ENCODE measurements at places on chromosomes 13 and 19.

GRCh38 chr13:99995589-99996380 lies 14.2 kb downstream of the ZIC2 start:
- DNase-seq: no peak

GRCh38 chr19:495402-496111 lies 729 bp upstream of the MADCAM1 start:
- DNase-seq: peak; percentile 68

GRCh38 chr19:4083677-4084546 lies 17.2 kb upstream of the ZBTB7A start:
- no peak for DNase-seq

DNA sequence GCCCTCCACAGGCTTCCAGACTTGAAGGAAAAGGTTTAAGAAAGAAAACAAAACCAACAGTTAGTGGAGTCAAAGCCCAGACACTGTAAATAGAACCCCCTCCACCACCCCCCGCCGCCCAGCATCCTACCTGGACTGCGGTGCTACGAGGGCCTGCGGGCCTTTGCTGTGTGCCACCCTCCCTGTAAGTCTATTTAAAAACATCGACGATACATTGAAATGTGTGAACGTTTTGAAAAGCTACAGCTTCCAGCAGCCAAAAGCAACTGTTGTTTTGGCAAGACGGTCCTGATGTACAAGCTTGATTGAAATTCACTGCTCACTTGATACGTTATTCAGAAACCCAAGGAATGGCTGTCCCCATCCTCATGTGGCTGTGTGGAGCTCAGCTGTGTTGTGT lies 6.3 kb upstream of the GARIN5A start:
- no peak for DNase-seq

GRCh38 chr19:48874303-48875135 lies 2.3 kb downstream of the PPP1R15A start:
- DNase-seq: no peak

DNA sequence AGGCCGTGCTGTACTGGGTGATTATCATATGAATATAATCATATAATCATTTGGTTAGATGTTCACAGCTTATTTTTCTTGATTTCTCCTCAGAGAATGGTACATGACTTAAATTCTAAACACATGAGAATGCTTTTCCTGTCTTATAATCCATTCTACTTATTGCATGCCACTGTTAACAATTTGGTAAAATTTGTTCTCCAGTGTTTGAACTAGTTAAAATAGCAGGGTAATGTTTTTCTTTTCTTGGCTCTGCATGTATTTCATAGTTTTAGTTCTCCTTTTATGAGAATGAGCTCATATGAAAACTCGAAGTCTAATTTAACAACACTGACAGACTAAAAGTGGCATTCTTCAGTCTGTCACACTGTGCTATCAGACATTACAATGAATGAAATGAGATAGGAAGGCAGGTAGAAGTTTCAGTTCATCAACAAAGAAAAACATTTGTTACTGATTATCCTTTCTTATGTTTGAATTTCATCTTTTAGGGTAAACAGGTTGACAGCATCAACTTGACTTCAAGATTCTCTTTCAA lies 10.2 kb downstream of the SPRYD7 start:
- no peak for DNase-seq

DNA sequence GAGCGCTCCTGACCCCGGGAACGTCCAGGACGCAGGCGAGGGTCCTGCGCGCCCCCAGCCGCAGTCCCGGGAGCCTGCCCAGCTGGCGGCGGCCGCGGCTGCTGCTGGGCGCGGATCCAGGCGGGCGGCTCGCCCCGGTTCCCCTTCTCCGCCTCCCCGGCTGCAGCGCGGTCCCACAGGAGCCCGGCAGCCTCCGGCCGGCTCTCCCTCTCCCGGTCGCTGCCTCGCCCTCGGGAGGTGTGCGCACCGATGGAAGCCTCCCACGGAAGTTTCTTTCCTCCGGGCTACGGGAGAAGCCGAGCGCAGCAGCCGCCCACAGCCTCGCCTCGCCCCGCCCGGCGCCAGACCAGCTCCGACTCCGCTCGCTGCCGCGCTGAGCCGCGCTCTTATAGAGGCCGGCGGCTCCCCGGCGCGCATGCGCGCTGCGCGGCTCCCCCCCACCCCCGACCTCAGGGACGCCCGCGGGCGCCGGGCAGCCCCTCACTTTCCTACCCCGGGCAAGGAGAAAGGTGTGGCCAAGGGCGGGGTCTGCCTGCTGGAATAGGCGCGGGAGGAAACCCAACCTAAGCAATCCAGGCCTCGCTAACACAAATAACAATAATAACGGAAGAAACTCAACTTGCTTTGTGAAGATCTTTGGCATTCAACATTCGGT lies at the start of gene SHISA2:
Gene SHISA2, minus strand, starts transcription at position 360 of the 655 bp plus-strand sequence. CDS start 1,041 bp downstream, outside the sequence.
- peak; percentile 22 for DNase-seq

DNA sequence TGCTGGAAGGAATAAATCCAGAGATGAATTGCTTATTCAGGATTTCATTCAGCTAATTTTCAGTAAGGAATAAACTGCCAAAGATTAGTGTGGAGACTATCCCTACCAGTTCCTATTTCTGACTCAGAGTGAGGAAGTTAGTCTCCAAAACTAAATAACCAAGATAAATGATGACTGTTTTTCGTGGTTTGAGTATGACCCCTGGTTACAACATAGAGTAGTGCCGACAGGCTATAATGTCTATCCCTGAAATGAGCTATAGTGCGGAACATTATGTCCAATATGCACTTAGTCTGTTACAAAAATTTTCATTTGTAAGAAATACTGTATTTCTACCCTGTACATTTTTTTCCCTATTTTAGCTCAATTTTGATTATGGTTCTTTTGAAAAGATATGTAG lies 51.4 kb downstream of the NBEA start:
- DNase-seq: no peak

DNA sequence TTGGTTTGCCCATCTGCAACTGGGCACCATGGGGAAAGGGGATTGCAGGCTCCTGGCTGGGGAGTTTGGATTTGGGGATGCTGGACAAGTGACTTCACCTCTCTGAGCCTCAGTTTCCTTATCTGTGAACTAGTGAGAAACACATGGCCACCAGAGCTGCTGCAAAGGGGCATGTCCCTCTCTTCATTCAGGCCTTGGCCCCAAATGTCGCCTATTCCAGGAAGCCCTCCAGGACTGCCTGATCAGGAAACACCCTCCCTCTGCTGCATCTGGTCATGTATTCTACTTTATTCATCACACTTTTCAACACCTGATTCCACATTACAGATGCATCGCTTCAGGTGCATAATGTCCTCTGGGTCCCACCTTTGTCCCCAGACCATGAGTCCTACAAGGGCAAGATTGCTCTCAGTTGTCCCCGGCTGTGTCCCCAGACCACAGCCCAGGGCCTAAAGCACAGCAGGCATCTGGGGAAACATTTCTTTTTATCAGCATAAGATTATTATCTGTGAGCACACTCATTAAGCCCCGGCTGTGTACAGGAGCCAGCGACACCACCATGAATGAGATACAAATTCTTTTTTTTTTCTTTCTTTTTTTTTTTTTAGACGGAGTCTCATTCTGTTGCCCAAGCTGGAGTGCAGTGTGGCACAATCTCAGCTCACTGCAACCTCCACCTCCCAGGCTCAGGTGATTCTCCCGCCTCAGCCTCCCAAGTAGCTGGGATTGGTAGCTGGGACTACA lies 37.5 kb downstream of the ARRDC2 start:
- DNase-seq: no peak

GRCh38 chr13:33076001-33076992 lies 60.1 kb downstream of the KL start:
- no peak for DNase-seq

DNA sequence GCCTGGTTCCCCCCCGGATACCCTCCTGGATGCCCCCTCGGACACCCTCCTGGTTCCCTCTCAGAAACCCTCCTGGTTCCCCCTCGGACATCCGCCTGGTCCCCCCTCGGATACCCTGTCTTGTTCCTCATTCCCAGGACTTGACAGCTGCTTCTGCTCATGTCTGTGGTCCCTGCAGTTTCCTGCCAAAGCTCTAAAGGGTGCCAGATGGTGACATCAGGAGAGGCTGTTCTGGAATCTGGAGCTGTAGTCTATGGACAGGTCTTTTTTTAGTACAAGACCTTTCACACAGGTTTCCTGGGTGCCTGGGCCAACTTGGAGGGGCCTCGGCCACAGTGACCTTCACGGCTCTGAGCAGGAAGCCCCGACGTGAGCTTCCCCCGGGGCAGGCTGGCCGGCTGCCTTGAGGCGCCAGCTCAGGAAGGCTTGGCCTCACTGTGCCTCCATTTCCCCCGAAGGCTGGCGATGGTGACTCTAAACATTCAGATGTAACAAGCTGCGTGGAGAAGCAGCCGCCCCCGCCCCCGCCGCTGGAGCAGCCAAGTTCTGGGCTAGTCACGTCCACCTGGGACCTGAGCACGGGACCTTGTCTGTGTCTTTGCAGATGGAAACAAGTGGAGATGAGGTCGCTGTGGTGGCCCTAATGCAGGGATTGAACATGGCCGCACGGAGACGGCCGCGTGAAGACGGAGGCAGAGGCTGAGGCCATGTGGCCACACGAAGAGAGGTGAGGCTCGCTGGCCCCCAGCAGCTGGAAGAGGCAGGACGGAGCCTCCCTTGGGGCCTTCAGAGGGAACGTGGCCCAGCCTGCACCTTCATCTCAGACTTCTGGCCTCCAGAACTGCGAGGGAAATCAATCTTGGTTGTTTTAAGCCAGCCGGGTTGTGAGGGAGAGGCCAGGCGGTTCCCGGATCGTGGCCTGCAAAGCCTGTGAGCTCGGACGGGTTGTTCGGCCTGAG lies 12.7 kb downstream of the SGTA start:
- no peak for DNase-seq

DNA sequence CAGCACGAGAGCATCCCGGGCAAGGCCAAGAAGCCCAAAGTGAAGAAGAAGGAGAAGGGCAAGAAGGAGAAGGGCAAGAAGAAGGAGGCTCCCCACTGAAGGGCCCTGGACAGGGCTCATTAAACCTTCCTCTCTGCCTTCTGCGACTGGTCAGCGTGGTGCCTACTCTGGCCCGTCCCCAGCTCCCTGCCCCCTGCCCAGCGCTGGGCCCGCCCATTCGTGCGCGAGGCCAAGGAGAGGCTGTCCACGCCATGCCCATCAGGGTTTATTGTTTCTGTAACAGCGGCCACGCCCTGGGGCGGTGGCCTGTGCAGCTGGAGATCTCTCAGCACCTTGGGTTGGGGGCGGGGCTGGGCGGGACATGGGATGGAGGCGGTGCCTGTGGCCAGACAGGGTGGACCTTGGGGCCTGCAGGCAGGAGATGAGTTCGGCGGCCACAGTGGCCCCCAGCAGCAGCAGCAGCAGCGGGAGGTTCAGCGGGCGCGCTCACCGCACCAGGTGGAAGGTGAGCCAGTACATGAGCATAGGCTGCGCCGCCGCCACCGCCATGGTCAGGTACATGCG lies 897 bp downstream of the C19orf33 start:
- no peak for DNase-seq

DNA sequence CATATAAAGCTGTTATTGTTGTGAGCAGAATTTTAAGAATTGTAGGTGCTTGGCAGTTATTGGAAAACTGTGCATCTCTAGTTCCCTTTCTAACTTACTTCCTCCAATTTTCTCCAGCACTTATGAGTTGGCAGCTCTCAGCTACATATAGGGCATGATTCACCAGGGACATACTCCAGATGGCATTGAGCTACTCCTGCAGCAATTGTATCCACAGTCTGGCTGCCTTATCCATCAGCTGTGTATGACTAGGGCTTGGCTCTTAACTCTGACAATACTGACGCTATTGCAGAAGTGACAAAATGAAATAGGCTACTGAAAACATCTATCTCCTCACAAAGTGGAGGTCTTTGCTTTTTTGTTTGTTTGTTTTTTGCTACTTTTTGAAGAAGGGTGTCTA lies 276.7 kb downstream of the POU4F1 start:
- no peak for DNase-seq

DNA sequence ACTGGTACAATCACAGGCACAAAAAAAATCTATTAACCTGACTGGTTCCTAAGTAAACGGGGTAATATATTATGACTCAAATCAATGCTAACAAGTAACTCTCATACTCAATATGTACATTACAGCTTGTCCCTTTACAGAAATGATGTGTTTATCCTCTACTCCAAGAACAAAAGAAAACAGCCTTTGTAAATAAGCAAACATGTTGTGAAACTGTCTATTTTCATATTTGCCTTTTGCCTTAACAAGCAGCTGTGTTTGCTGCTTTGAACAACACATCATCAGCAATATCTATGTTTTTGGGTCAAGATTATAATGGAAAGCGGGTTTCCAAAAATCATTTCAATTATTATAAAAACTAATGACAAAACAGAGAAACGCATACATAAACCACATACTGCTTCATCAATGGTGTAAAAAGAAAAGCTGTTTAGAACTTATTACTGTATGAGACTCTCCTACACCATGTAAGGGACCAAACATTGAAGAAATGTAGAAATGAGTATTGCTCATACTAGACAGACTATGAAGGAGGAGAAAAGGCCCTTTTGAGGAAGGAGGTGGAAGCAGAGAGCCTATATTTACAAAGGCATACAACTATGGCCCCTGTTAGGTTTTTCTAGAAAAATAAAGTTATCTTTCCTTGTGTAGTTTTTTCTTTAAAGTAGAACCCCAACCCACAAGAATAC lies 14.8 kb downstream of the TBC1D4 start:
- no peak for DNase-seq

DNA sequence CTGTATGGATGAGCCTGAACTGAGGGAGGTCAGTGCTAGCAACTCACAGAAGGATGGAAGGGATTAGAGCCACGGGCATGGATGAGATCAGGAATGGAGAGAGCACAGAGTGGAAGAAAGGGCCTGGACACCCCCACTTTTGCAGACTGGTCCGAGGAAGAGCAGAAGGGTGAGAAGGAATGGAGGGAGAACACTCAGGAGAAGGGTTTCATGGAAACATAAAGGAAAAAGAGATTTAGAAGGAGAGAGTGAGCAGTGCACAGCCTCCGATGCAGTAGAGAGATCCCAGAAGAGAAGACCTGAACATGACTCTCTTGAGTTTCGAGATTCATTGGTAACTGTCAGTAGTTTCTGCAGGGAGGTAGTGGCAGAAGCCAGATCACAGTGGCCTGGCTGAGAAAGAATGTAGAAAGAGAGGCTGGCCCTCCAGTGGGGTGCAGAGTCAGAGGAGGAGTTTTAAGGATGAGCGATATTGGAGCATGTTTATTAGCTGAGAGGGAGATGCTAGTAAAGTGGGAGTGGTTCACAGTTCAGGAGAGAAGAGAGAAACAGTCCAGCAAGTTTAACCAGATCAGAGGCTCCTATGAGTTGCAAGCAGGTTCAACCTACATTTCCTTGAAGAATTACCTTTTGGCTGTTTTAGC lies 108.9 kb downstream of the ZAR1L start:
- DNase-seq: no peak

GRCh38 chr19:57769345-57770131 lies at the start of gene ZNF586:
TSS of gene ZNF586 (plus strand) at chr19:57769676. CDS start at chr19:57769843, 167 bp downstream.
- DNase-seq: peak; percentile 86

Data from stimulated activated CD4-positive, alpha-beta T cell treated with anti-CD3 and anti-CD28 coated beads, Interleukin-2, amount 100 ng/mL, for 24 hours (primary cell).